ENCODE measurements at places on chromosomes 3 and 15.

- DNase-seq, result no peak
Observed at GRCh38 chr15:60343221-60343970, 54.4 kb downstream of the ANXA2 start.

DNA sequence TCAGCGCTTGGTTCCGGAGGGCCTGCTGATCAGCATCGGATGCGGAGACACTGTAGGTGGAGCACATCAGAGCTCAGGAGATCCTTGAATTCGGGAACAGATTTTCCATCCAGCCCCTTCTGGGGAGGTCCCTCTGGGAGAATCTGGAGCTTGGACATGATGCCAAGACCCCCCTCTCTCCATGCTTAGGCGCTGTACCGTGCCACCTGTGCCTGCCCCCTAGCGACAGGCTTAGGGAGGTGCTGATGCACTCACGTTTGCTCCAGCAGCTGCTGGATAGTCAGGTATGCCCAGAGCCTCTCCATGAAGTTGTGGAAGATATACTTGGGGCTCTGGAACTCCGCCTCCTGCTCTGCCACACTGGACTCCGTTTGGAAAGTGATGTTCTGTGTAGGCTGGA, 9.7 kb downstream of the ITIH4 start:
- no peak for DNase-seq

- DNase-seq, result no peak
Observed at GRCh38 chr3:130374033-130374432, 28.6 kb downstream of the COL6A5 start.

GRCh38 chr3:179953993-179954870, 82.5 kb downstream of the PEX5L start:
- DNase-seq, result no peak

GRCh38 chr3:71041371-71041770, 542.2 kb downstream of the FOXP1 start:
- no peak for DNase-seq

GRCh38 chr3:59426821-59427565, 377.2 kb upstream of the CFAP20DC start:
- DNase-seq, result no peak

- no peak for DNase-seq
Observed at GRCh38 chr15:29400701-29401100, 131.1 kb upstream of the NSMCE3 start.

GRCh38 chr15:66419471-66419870, 32.8 kb downstream of the MAP2K1 start:
- DNase-seq, result no peak

GRCh38 chr3:46544771-46545503, 21.2 kb downstream of the LRRC2 start:
- no peak for DNase-seq

GRCh38 chr3:151770956-151771355, 37.2 kb downstream of the AADACL2 start:
- DNase-seq, result no peak

GRCh38 chr3:99817047-99817436, 620 bp upstream of the CMSS1 start:
- DNase-seq, result no peak

DNA sequence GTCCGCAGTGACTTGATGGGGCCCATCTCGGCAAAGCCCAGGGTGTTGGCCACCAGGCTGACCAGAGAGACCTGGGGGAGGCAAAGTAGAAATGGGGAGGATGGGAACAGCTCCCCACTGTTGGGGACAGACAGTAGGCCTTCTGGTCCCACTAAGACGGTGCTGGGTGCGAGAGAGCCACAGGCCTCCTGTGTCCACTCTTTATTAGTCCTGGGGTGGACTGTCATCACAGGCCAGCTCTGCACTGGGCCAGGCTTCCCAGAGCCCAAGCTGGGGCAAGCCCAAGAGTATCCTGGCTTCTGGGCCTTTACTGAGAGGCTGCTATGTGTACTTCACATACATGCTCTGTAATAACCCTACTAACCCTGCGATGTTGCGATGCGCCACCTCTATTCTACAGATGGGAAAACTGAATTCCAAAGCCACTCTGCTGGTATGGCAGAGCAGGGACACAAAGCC, 66.4 kb downstream of the EXOG start:
- no peak for DNase-seq

GRCh38 chr15:23628612-23629233, 18.9 kb downstream of the MAGEL2 start:
- no peak for DNase-seq

DNA sequence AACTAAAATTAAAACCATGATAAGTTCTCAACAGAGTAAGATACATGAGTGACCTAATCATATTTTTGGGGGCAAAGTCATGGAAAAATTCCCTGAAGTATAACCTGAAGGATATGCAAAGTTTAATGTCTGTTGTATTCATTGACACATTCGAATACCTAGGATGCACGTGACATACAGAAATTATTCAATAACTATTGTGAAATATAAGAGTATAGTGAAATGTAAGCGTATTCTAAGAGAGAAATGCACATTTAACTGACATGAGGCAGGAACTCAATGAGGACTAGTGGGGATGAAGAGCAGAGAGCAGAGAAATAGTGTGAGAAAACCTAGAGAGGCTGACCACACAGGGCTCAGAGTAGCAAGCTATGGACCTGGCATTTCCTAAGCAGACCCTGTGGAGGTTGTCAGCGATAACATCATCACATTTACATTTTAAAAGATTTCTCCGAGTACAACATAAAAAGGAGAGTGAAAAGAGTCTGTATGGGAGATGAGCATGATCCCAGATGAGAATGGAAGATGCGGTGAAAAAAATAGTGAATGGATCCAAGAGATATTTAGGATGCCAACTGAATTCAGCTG, 588.8 kb downstream of the MAGI1 start:
- no peak for DNase-seq

- DNase-seq, result no peak
Observed at GRCh38 chr3:27553886-27554540, 69.8 kb upstream of the SLC4A7 start.

DNA sequence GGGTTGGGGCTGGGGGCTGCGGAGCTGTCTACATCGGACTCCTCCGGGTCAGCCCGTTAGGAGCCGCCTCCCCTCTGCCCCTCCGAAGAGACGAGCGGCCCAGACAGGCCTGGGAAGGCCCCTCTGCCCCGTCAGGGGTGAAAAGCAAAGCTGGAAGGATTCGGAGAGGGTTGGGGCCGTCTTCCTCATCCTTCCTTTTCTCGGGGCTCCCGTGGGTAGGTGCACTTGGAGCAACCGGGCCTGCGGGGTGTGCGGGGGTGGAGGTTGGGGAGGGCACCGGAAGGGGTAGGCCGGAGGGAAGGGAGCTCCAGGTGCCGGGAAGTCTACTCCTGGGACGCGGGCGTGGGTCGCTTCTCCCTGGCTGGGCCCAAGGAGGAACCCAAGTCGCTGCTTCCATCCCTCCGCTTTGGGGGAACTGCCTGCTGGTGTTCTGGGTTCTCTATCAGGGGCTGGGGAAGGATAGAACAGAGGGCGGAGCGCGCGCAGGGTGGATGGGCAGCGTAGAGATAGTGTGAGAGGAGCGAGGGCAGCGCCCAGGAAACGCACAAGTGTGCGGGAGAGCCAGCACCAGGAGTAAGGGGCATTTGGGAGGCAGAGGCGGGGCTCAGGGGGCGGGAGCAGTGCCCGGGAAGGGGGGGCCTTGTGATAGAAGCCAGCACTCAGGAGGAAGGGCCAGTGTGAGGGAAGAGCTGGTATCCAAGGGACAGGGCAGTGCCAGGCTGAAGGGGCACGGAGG, 590 bp downstream of the POLR2H start:
- DNase-seq, result peak; percentile 79

DNA sequence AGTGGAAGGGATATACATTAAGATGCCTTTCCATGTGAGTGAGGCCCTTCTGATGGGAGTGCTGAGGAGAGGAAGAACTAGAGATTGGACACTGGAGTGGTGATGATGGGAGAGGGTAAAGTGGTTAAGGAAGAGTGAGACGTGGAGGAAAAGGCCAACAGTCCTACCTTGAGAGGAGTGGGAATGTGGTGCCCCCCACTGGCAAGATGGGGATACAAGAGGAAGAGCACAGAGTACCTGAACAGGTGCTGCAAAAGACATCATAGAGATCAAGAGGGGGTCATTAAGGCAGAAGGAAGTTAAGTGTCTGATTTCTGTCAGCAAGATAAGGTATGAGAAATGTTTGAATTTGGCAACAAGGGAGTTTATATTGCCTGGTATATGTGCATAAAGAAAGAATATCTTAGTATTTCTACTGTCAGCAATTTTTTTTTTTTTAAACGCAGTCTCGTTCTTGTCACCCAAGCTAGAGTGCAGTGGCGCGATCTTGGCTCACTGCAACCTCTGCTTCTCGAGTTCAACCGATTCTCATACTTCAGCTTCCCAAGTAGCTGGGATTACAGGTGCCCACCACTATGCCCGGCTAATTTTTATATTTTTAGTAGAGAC, 34.0 kb downstream of the ARIH2 start:
- DNase-seq, result no peak

DNA sequence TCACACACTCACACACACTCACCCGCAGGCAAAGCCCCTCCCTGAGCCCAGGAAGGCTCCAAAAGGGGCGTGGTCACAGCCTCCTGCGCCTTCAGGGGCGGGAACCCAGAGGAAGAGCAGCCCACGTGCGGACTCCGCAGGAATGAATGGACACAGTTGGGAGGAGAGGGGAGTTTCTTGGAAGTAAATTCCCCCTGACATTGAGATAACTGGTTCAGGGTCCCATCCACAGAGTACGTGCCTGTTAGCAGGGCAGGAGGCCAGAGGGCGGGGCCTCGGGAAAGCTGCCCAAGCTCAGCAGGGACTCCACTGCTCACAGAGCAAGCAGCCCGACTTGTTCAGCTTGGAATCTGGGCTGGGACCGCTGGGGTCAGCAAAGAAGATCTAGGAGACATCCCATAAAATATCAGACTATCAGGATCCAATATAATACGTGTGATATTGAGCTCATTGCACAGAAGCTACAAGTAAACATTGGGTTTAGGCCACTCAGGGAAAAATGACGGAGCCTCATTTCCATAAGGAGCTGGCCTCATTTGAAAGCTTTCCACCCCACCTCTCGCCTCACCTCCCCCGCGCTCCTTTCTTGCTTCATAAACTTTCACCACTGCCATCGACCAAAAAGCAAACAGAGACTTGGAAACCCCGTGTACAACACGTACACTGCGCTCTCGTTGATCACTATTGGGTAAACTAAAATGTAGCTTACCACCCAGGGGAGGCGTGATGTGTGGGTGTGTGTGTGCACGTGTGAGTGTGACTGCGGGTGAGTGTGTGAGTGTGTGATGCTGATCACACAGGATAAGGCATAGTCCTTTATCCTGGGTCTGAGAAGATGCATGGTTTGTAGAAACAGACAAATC, 36.0 kb downstream of the TM2D3 start:
- DNase-seq, result no peak

- no peak for DNase-seq
Observed at GRCh38 chr3:55860049-55860721, 373.1 kb upstream of the WNT5A start.

DNA sequence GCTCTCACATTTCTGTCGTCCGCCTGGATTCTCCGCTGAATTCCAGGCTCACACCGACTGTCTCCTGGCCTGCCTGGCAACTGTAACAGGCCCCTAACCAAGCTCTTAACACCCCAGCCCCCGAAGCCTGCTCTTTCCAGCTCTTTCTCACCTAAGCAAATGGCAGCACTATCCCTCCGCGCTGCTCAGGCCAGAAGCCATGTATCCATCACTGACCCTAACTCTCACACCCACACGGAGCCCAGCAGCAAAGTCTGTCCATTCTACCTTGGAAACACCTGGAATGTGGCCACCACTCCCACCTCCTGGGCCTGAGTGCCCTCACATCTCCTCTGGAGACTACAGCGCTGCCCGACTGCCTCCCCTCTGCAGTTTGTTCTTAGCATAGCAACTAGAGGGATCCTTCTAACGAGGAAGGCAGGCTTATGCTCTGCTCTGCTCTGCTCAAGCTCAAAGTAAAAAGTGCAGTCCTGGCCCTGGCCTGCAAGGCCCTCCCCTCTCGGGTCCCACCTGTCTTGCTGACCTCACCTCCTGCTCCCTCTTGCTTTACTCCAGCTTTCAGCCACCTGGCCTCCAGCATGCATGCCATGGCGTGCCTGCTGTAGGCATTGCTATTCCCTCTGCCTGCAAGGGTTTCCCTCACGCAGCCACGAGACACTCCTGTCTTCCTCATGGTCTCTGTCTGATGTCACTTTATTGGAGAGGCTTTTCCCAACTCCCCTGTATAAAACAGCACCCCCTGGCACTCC, 27.2 kb downstream of the FEM1B start:
- no peak for DNase-seq

GRCh38 chr3:16523778-16524177, 10.3 kb upstream of the RFTN1 start:
- DNase-seq, result no peak

DNA sequence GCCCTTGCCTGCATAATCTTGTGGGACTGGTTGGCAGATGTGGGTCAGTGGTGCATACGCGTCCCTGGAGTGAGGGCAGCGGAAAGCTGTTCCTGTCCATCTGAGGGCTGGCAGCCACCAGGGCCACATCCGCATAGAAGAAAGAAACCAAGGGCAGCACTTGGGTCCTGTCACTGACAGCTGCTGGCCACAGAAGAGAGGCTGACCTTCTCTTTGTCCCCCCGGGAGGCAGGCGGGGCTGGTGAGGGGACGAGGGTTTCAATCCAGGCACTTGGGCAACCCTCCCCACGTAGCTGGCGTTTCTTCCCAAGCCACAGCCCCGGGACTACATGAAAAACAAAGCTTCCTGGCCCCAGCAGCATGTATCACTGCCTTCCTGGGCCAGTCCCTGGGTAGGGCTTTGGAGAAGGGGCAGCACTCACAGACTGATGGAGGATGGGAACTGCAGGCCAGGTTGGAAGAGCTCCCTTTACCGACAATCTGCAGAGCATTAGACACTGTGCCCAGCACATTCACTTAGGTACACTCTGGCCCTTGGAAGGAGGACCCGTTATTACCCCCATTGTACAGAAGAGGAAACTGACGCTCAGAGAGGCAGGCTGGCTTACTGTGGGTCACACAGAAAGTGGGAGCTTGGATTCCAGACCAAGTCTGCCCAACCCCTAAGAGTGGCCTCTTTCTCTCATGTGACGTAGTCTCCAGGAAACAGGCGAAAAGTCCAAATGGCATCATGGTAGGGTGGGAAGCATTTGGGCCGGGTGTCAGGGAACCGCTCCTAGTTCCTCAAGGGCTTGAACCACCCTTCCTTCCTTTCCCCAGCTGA, 78.8 kb upstream of the SLC6A6 start:
- no peak for DNase-seq

GRCh38 chr3:42503251-42503924, 945 bp downstream of the VIPR1 start:
- no peak for DNase-seq

DNA sequence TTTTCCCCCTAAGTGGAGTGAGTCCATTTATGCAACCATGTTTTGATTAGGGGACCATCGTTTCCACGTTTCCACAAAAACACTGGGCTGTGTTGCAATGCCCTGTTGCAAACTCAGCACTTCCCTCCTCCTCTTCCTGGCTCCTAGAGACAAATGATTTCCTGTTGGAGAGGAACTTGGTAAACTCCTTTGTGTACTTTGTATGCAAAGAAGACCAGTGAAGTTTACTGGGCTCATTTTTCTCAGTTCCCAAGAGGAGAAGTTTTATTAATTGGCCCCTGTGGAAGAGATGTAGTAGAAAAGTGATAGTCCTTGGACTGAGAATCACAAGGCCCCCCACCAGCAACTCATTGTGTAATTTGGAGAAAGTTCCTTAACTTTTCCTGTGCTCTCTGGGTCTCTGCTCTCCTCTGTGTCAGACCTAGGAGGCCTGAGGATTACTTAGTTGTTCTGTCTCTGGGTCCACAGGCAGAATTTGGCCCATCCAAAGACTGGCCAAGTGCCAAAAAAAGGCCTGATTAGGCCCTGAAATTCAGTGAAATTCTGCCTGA, 95.0 kb downstream of the ATG7 start:
- peak; percentile 3 for DNase-seq

GRCh38 chr3:183357564-183358079, 70.8 kb downstream of the MCF2L2 start:
- no peak for DNase-seq

- DNase-seq, result no peak
Observed at GRCh38 chr15:101184830-101185229, 67.0 kb downstream of the CHSY1 start.

All from nucleus accumbens (tissue), 56 donors.